T-helper 2 cell (primary cell): ENCODE measurements at places on chromosomes 1 and 21.

- DNase-seq = no peak
These were observed 163.5 kb upstream of the RUNX1 start for GRCh38 chr21:35212393-35213127.

GRCh38 chr1:203714446-203714845 lies 50.5 kb upstream of the LAX1 start:
- no peak for DNase-seq

- DNase-seq = no peak
These were observed 32.6 kb downstream of the ESRRG start for GRCh38 chr1:216690603-216691002.

DNA sequence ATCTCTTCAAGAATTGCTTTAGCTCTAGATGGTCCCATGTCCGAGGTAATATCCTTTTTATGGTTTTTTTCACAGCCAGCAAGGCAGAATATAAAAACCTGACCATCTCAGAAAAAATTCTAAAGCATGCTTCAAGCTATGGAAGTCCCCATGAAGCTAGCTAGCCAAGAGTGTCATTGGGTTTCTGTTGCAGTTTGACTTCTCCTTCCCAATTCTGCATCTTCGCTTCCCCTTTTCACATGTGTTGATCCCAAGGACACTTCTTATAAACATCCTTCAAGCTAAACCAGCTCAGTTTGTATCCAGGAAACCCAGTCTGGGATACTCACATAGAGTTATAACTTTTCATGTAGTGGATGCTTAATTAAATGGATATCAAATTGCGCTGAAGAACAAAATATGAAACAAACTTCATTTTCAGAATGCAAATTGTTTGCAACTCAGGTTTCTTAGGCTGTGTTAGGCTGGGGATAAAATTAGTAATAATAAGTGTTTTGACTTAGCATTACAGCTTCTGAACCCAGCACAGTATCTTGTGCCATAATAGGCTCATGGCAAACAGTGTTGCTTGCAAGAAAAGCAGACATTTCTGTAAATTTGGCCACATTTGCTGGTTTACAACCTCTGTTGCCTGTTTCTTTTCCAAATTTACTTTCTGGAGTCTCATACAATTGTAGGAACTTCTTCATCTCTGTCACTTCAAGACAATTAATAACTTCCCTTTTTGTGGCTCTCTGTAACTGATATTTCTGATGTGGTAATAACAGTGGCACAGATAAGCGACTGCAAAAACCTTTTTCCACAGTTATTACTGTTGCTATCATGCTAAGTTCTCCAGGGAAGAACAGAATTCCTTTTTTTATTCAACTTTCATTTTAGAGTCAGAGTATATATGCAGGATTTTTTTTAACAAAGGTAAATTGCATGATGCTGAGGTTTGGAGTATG lies 53.2 kb downstream of the NCAM2 start:
- DNase-seq = no peak

GRCh38 chr1:41805771-41806471 lies 112.8 kb downstream of the HIVEP3 start:
- no peak for DNase-seq

- DNase-seq = no peak
These were observed 22.5 kb upstream of the SIKE1 start for GRCh38 chr1:114803001-114803400.

DNA sequence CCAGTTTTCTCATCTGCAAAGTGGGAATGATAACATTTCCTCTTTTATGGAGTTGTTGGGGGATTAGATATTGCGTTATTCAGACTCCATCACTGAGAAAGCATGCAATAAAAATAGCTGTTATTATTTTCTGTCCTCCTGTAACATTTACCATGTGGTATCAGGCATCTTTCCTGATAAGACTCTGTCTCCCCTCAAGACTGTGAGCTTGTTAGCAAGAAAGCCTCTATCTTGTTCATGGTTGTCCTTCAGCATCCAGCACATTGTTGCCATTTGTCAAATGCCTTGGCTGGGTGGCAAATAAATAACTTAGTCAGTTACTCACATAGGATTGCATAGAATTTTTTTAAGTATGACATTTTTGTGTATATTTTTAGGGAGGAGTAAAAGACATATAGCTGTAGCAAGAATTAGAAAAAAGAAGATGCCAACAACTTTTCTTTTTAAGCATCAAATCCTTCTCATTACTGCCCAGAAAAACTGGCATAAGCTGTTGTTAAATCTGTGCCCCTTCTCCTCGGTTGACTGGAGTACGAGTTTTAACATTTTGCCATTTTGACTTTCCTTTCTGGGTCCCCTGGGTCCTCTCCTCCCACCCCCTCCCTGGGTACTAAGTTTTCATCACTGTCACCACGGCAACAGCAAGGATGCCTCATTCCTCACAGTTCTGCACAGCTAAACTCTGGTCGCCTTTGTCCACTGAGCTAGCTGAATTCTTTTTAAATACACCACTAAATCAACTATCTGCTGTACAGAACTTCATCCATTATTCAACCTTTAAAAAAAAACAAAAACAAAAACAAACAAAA lies 1.0 kb upstream of the JAM2 start:
- DNase-seq = no peak

- DNase-seq = no peak
These were observed 239.6 kb upstream of the FGGY start for GRCh38 chr1:59057211-59057694.
